HFF-Myc (cell line): ENCODE measurements at places on chromosomes 1 and 21.
A peak's percentile ranks its signal among the peaks of the same experiment; 100 is the strongest.

GRCh38 chr1:209106861-209107260 lies 476.7 kb upstream of the CAMK1G start:
- DNase-seq, result no peak

DNA sequence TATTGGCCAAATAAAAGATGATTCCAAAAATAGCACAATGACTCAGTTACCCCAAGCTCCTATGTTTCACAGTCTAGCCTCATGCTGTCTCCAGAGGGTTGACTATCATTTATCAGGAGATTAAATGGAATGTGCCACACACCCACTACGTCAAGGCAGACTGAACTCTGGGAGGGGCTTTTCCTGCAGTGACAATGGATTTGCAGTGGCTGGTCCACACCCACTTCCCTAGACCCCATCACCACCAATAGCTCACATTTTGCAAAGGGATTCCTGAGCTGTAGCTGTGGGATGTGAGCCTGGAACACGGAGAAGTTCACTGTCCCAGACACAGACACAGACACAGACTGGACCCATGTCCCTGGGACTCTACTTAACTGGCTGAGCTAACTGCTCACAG lies 77.1 kb downstream of the HLCS start:
- DNase-seq, result no peak

DNA sequence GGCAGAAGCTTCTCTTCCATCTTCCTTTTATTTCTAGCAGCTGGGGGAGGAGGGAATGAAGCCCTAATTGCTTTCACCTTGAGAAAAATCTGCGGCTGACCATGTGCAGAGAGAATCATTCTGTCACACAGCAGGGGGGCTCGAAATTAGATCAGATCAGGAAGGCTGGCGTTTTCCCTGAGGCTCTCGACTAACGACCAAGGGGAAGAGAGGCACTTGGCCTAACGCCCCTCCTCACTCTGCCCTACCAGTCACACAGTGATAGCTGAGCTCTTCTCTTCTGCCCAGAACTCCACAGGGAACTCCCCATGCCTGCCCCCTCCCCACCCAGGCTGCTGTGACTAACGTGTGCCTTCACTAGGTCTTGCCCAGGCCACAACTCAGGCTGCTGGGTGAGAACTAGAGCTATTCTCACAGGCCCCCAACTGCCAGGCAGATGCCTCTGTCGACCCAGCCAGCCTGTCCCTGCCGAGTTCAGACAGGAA lies 26.5 kb upstream of the KHDRBS1 start:
- DNase-seq, result no peak

DNA sequence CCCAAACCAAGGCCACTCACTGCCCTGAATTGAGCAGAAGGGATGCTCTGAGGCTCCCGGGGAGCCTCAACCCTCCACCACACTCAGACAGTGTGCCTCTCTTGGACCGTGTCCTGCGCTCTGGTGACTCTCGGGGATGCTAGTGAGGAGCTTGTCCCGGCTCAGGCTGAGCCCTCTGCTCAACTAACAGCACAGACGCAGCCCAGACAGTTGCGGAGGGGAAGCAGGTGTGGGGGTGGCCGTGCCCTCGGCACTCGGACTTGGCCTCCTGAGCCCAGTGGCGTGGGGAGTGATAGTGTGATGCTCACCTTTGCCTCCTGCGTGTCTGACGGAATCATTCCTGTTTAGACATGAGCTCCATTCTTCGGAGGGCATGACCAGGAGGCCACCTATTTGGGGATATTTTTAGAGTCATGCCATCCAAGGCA lies 15.4 kb upstream of the SLC19A1 start:
- no peak for DNase-seq

GRCh38 chr1:107926436-107927080 lies 38.4 kb downstream of the VAV3 start:
- DNase-seq, result no peak

DNA sequence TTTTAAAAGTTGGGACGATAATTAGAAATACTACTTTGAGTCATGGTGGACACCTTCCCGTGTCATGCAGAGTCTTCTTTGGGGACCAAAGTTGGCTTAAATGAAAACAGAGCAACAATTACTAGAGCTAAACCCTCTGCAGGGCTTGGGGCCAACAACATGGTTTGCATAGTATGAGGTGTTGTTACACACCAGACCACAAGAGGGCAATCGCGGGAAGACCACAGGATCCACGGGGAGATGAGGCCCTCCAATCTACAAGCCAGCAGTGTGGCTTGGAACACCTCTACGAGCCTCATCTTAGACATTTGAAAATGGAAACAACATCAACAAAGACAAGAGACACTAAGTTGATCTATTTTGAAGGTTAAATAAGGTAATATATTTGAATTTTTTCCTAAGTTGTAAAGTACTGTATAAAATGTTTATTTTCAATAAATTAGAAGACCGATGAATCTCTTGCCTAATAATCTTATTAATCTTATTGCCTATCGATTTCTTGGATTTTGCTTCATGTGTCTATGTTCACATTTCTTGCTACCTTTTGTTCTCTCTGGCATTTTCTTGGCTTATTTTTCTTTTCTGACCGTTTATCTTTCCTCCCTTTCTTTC lies 8.2 kb upstream of the SMCP start:
- DNase-seq, result peak; percentile 26

DNA sequence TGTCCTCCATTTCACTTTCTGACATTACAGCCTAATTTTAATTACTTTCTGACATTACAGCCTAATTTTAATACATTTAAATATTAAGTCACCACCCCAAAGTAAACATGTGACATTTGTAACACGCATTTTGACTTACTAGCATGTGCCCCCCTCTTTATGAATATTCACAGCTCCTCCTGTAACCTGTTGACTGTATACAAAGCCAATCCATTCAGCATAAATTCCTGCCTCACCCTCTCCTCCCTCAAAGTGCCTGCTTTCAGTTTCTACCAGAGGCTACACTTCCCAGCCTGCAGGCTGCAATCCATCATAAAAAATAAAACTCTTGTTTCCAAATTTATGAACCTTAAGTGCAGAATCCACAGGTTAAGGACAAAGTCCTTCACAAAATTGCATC lies 39.5 kb downstream of the ANP32E start:
- no peak for DNase-seq

DNA sequence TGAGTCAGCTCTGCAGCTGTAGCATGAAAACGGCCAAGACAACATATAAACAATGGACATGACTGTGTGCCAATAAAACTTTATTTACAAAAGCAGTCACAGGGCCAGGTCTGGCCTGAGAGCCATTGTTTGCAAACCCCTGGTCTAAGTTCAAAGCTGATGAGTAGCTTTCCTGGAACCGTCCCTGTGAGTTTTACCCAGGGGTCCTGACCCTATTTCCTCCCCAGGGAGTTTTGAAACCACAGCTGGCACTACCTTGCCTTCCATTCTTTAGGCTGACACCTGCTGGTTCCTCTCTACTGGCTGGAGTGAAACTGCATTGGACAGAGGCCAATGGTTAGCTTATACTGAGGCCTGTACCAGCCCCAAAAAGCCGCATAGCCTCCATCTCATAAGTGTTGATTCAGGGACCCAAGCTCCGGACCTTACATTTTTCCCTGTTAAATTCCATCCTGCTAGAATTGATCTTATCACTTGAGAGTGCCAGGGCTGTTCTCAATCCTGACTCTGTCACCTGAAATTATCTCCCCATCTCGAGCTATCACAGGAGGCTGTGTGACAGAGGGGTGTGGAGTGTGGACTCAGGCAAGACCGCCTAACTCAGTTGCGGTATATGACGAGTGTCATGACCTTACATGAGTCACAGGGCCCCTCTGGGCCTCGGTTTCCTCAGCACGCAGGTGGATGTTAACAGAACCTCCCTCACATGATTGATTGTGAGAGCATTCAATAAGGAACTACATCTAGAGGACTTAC lies 343.6 kb downstream of the NPHP4 start:
- DNase-seq, result no peak

DNA sequence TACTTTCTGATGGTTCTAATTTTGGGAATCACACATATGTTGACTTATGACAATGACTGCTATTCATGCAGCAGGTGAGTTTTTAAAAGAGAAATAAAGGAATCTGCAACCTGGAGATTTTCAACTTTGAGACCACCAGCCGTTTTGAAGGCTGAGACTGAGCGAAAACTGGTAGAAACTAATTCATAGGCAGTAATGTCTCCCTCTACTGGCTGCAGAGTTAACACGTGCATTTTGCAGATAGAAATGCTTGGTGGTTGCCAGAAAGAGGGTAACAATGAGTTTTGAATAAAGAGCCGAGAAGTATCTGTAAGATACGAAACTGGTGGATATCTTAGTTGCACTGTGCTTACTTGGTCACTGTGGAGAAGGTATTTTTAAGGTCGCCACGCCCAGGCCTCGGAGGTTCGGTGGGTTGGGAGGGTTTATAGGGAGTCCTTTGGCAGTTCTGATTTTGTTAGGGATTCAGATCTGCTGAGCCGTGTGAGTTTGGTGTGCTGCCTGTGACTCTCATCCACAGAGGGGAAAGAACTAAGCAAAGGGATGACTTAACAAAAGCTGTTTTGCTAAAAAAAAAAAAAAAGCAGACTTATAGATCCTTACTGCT lies 83.0 kb downstream of the RYR2 start:
- DNase-seq, result no peak

DNA sequence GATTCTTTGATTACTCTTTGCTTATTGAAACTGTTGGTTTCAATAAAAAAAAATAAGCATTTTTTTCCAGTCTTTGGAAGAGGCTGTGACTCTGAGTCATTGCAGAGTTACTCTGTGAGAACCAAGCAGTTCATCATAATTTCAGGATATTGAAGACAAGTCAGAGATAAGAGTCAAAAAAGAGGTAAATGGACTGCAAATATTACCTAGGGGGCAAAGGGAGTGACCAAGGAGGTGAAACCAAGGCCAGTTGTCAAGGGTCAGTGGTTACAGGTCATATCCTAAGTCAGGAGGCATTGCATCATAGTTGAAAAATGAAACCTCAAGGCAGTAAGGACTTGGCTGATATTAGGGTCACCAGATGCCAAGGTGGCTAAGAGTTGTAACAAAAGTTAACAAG lies 597.1 kb upstream of the USP24 start:
- DNase-seq, result no peak

- DNase-seq, result no peak
Measured at GRCh38 chr1:182752077-182752988, 37.2 kb upstream of the NPL start.

DNA sequence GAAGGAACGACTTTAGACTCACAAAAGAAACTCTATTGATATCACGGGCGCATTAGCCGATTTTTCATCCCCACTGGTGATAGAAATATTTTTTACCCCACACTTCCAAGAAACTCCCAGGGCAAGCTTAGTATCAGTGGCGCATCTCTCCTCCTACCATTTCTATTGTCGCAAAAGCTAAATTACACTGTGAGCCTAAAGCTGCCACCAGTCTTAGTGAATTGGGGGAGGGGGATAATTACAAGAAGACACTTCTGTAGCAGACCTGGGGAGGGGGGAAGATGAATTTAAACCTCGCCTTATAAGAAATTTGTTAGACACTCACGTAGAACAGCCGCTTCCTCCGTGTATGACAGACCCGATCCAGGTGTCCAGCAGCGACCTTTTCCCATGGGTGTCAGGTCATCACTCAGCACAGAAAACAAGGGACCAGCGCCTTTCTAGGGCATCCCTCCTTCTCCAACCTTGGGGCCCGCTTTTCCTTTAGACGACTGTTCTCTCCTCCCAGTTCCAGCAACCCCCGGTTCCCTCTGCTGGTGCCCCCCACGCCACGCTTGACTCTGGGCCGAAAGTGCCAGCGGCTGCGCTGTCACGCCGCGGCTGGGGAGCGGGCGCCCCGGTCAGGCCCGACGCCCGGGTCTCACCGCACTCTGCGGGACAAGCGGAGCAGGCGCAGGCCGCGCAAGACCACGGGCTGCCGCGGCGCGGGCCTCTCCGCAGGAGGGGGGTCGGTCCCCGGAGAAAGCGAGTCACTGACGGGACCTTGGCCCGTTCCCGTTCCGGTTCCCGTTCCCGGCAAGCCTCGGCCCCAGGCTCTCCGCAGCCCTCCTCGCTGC lies 821 bp downstream of the PHC2 start:
- DNase-seq, result no peak

- DNase-seq, result no peak
Measured at GRCh38 chr1:76669131-76669530, 198.1 kb upstream of the ST6GALNAC5 start.

- no peak for DNase-seq
Measured at GRCh38 chr1:174841747-174842146, 158.0 kb upstream of the CACYBP start.

DNA sequence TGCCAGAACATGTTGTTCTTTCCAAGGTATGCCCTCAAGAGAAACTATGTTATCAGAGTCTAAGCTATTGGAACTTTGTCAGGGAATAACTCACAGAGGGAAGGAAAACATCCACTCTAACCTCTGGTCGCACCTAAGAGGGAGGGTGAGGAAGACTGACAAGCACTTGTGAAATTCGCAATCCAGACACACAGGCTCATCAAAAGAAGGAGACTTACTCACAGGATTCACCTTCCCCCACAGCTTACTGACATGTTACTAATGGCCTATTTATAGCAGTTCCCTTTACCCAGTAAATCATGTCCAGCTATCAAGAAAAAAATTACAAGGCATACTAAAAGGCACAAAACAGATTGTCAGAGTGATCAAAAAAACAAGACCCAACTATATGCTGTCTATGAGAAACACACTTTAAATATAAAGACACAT lies 36.9 kb downstream of the WDR64 start:
- no peak for DNase-seq

- no peak for DNase-seq
Measured at GRCh38 chr1:236733653-236734052, 47.4 kb downstream of the ACTN2 start.

GRCh38 chr1:56200442-56200841 lies 378.9 kb downstream of the PLPP3 start:
- no peak for DNase-seq
